ENCODE measurements at places on chromosomes 4 and X.

DNA sequence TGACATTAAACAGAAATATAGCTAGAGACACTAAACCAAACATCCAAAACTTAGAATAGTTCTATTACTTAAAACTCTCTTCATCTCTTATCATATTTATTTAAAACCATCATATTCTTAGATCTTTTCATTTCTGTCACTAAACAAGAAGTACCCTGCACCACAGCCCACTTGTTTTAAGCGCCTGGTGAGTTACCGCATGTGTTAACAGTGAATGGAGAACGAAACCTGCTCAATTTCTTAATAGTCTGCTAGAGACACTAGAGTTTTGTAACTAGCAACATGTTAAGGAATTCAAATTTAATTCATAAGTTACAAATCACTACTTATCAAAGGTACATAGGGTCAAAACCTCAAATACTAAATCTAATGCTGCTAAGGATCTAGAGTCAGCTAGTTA, 111.5 kb downstream of the FBXW7 start:
- DNase-seq = no peak

DNA sequence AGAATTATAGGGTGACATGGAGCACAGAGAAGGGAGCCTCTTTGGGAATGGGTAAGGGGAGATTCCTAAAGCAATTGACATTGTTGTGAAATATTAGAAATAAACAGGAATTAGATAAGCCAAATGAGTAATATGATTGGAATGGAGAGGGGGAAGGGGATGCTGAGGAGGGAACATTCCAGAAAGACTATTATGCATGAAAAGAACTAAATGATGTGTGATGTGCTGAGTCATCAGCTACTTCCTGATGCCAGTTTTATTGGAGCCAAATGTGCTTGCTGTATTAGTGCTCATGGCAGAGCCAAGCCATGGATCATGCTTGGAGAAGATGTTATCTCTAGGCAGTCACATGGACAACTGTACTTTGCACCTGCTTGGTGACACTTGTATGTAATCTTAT, 189.0 kb upstream of the HCCS start:
- DNase-seq = no peak

DNA sequence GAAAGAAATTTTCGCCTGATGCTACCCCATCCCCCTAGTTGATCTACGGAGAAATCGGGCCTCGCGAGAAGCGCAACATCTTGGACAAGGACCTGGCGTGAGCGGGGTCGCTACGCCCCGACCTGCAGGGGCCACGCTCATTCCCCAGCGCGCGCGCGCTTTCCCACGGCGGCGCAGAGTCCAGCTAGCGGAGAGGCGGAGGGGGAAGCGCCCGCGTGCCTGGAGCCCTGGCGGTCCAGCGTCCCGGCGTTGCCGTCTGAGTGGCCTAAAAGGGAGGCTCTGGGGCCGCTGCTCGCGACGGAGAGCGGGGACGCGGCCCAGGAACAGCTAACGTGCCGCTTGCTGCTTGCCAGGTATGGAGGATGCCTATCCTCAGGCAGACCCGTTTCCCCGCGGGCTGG, 6.0 kb upstream of the SOX3 start:
- no peak for DNase-seq

DNA sequence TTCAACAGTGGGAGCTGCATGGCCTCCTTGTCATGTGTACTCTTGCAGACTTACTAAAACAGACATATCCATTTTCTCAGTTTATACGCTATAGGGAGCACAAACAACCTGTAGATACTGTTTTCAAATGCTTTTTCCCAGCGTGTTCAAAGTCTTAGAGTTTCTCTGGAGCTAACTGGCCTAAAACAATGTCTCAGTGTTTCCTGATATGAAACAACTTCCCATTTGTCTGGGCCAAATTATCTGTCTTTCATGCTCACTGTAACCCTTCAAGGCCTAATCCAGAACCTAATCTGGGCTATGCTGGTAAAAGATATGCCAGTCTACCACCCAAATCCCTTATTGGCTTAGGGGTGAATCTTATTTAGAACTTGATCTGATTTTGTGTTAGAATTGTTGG, 38.8 kb downstream of the RAB40A start:
- DNase-seq = no peak

DNA sequence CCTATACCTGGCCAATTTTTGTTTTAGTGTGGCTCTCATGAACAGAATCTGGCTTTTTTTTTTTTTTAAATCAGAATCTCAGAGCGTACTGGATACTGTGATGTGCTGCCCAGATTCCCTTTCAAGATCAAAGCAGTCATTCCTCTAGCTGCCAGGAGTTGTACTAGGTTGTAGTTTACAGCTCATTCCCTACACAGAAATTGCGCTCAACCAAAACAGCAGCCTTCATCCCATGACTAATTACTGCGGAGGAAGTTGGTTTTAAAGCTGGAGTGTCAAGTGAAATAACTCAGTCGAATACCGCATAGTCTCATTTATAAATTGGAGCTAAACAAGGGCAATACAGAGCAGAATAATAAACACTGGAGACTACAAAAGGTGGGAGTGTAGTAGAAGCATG, 12.2 kb upstream of the TMPRSS11B start:
- DNase-seq = no peak

DNA sequence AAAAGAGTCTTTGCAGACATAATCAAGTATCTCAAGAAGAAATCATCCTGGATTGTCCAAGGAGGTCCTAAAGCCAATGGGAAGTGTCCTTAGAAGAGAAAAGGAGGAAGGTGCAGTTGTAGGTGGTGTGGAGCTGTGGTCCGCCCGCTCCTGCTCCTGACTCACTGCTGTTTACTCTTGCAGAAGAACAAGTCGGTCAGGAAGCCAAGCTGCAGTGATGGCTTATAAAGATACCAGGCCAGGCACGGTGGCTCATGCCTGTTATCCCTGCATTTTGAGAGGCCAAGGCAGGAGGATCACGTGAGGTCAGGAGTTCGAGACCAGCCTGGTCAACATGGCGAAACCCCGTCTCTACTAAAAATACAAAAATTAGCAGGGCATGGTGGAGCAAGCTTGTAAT, 66.4 kb upstream of the ATP6AP2 start:
- no peak for DNase-seq

GRCh38 chrX:13059637-13060499, 15.4 kb upstream of the FAM9C start:
- DNase-seq = no peak

- no peak for DNase-seq
Observed at GRCh38 chrX:148416931-148417330, 83.5 kb upstream of the AFF2 start.

DNA sequence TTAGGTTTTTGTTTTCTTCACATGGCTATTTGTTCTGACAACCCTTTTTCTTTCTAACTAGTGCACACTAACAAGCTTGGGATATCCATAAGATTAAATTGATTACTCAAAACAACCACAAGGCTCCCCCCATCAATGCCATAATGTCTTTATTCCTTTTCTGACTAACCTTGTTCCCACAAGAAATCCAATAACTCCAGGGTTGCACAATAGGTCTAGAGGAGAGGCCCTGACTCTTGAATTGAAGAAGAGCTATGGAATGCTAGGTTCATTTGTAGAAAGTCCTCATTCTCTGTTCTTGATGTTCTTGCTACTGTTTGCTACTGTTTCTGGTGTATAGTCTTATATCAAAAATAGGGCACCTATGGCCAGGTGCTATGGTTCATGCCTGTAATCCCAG, 71.0 kb downstream of the PRRG1 start:
- no peak for DNase-seq

DNA sequence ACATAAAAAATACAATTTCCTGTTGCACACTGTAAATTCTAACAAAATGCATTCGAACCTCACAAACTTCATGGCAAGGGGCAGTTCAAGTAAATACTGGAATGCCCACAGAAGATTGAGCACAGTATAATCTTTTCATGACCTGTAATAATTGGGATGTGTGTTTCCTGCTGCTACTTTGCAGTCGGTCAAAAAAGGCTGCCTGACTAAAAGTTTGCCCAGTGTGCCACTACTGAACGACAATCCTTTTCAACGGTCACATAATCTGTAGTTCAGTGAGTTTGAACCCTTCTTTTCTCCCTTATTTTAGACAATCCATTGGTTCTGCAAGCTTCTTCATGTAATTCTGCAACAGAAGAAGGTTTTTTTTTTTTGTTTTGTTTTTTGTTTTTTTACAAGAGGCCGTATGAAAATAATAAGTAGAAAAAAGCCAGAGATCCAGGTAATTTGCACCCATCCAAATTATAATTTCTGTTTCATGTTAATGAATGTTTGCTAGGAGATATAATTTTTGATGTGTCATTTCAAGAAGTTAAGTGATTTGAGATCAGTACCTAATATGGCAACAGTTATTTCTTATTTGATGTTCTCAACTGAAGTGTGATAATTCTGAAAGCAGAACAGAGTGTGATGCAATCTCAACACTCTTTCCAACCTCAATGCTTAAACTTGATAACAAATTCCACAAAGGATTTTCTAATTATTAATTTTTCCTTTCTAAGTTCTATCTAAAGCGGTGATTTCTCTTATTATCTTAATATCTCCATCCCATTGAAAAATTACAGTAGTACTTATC, 237.6 kb downstream of the FSTL5 start:
- DNase-seq = no peak

All from right hindlimb (tissue), 1 donor.